ENCODE measurements at places on chromosomes 5 and 9.

DNA sequence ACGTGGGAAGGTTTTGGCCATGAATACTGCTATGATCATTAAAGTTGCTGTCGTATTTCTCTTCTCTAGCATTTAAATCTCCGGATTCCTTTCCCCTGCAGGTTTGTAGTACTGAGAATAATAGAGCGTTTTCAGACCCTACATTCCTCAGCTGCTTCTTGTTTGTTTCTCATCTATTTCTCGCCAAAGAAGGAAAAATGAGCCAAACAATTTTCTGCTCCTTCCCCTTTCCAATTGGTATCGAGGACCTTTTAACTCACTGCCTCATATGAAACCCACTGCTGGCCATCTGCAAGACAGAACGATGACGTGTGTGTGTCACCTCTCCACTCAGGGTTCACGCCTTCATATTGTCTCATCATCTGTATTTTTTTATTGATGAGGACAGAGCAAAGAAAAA, 689.4 kb upstream of the WWC1 start:
- no peak for DNase-seq

- no peak for DNase-seq
Measured at GRCh38 chr5:127011961-127012644, 18.3 kb downstream of the MARCHF3 start.

DNA sequence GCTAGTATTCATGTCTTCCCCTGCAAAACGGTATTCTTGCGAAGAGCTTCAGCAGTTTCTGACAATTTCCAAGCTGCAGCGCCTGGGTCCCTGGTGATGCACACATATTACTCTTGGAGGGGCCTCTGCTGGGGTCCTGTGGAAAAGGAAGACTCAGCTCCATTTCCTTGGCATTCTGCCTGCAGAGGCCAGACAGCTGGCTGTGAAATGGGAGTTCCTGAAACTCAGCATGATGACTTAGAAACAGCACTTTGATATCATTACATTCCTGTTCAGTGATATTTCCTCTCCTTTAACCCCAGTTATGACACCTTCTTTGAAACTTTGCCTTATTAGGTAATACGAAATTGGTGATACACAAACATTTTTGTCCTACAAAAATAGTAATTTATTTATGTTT, 98.5 kb downstream of the APBA1 start:
- no peak for DNase-seq

DNA sequence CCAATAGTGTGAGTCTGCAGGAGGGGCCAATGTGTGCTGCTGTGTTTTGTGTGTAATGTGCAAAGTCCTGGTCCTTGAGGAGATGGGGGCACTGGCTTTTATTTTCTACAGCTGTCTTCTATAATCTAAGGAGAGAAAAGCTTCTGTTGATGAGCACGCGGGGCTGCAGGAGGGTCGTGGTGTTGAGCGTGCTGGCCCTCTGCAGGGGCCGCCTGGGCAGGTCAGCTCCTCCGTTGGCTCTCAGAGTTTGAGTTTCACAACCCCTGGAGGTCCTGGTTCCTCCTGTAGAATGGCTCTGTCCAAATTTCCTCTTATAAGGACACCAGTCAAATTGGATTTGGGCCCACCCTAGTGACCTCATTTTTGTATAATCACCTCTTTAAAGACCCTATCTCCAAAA, 12.6 kb downstream of the OR2V1 start:
- no peak for DNase-seq

- DNase-seq: no peak
Measured at GRCh38 chr5:24376616-24377015, 268.2 kb downstream of the CDH10 start.

DNA sequence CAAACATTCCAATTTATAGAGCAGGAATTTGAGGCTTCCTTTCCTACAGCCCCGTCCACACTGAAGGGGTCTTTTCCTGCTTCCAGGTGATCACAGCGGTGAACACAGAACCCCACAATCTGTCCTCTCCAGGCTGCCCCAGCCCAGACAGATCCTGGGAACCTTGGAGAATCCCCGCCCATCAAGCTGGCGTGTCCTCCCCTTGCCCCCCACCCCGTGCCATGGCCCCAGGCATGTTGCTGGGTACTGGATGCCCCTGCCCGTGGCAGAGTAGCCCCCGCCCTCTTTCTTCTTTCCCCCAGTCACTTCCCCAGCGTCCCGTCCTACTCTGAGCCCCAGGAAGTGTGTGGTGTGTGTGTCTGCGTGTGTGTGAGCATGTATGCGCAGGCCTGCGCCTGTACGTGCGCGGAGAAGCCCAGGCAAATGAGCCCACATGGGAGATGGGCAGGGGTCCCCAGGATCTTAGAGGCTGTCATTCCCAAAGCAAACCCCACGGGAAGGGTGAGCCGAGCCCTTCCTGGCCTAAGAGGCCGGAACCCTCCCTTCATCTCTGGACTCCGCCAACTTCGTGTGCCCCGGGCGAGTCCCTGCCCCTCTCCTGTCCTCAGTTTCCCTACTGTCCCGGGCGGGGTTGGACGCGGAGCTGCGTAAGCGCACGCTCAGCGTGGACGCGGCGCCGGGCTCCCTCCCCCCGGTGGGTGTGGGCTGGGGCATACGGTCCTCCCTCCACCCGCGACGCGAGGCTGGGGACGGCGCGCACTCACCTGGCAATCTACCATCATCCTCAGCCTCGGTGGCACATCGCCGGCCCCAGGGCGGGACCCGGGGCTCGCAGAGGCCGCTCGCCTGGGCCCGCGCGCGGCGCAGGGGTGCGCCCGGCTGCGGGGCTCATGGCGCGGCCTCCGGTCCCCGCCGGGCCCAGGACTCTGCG, 15.2 kb downstream of the GBGT1 start:
- DNase-seq: no peak

DNA sequence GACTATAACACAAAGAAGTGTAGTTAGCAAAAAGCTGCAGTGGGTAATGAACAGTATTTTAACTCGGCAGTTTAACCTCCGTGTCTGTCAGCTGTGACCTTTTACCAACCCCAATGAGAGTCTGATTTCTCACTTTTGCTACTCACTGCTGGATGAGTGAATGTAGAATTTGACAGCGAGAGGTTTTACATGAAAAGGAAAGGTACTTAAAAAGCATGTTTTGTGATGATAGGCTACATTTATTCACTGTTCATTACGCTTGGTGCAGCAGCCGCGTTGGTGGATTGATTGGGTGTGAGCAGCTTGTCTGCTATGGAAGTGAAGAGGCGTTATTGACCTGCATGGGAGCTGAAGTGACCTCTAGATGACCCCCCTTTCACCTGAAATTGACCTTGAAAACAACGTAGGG, 867.7 kb downstream of the NR2F1-AS1 start:
- no peak for DNase-seq

- no peak for DNase-seq
Measured at GRCh38 chr5:6675784-6676491, 37.3 kb upstream of the TENT4A start.

- no peak for DNase-seq
Measured at GRCh38 chr5:2094616-2094995, 211.9 kb upstream of the IRX4 start.

DNA sequence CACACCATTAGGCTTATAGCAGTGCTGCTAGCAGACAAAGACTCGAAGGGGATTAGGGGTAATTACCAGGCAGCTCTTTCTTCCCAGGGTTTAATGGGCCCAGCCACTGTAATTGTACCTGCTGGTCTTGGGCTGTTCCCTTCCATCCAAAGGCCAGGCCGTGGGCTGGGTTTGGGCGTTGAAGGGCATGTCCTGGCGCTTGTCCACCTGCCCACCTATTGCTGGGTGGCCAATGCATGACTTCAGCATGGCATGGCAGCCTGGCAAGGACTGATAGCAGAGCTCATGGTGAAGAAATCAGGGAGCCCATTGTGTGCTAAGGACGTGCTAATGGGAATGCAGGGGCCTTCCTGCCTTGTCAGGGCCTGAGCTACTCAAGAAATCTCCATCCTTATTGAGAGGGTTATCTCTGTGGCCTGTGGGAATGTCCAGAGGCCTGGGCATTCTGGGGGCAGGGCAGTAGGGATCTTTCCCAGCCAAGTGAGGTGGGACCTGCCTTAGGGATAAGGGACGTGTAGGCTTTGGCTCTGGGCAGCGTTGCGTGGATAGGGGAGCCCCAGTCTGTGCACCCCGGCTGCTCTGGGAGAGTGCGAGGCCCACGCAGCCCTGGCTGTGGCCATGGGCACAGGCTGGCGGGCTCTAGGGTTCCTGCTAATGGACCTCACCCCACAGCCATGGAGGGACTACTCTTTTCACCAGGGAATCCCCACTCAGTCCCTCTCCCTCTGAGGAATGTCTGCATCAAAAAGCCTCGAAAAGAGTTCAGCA, 116.1 kb upstream of the PITX1 start:
- no peak for DNase-seq

DNA sequence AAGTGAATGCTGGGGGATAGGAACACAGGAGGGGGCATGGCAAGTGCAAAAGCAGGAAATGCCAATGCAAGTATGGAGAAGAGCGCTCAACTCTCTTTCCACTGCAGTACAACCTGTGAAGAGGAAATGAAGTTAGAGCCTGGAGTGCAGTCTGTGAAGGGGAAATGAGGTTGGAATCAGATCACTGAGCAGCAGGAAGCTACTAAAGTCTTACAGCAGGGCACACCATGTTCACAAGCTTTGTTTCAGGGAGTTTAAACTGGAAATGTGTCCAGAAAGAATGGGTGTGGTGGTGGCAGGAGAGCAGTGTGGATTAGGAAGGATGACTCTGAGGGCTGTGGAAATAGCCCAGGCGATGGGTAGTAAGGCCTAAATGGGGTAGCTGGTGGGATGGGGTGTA, 15.4 kb downstream of the ARHGEF37 start:
- no peak for DNase-seq

DNA sequence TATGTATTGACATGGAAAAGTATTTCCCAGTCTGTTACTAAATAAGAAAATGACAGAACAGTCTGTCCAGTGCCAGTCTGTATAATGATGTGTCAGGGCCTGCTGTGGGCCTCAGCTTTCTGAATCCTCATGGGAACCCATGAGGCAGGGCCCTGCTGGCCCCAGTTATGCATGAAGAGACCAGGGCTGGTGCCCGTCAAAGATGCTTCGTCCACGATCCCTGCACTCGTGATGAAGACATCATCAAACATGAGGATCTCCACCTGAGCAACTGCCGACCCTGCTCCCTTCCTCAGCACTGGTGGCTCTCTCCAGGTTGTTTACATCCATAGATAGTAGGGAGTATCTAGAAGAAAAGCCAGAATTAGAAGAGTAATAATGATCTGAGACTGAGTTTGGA, 52.5 kb downstream of the ICE1 start:
- no peak for DNase-seq

DNA sequence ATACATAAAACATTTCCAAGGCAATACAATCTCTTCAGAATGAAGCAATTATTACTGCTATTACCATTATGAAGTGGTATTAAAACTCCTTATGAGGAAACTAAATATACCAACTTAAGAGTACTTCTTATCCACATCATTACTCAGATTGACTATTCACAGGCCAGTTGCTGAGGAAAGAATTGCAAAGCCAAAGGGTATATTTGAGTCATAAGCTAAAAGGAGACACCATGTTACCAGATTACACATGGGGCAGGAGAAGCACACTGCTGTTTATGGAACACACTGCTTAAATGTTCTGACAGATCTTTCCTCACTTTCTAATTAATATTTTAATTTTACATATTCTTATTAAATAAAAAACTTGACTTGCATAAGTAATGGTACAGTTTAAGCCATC, 1726.4 kb upstream of the NUDT12 start:
- no peak for DNase-seq

DNA sequence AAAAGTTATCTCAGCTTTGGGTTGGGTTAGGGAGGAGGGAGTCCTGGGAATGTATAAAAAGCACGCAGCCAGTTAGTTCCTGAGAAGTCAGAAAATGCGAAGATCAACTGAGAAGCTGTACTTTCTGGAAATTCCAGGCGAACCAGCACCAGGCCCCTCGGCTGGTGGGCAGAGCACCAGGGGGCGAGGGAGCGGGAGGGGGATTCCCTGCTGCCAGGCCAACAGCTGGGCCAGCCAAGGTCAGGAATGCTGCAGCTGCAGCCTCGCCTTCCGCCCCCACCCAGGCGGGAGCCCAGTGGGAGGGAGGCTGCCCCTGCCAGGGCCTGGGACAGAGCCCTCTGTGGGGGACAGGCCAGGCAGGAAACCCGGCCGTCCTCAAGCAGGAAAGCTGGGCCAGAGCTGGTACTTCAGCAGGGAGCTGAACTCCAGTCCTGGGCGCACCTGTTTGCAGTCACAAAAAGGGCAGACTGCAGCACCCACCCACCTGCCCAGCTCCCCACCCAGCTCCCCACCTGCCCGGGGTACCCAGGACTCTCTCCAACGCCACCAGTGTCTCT, 35.5 kb downstream of the VAV2 start:
- no peak for DNase-seq

GRCh38 chr9:69097064-69097463, 61.5 kb downstream of the FXN start:
- no peak for DNase-seq

DNA sequence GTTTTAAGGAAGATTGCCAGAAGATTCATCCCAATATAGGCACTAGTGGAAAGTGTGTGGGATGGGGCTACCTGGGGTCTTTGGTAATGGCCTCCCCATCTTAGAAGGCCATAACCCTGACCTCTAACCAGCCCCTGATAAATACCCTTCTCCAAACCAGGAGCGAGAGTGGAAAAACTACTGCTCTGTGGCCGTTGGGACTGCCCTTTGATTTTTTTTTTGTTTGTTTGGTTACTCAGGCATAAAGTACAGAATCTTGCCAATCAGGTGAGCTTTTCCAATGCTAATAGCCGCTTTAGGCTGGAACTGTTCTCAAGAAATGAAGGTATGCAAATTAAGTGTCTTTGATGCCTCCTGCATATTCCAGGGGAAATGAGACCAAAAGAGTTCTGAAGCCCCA, 153.7 kb downstream of the ADAMTS12 start:
- DNase-seq: no peak

- DNase-seq: no peak
Measured at GRCh38 chr5:120388016-120388781, 75.9 kb upstream of the PRR16 start.

DNA sequence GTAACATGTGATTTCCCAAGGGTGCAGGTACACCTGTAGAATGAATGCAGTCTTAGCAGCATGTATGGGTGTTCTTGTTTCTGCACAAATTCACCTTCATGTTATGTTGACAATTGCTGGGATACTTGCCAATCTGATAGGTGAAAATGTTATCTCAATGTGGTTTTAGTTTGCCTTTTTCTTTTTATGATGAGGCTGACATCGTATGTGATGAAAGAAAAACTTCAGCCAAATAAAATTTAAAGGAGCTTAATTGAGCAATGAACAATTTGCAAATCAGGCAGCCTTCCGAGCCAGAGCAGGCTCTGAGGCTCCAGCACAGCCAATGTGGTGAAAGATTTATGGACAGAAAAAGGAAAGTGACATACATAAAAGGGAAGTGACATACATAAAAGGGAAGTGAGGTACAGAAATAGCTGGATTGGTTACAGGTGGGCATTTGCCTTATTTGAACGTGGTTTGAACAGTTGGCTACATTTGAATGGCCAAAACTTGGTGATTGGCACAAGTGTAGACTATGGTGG, 10.5 kb downstream of the TAL2 start:
- DNase-seq: no peak

GRCh38 chr9:4423207-4423610, 67.1 kb upstream of the SLC1A1 start:
- no peak for DNase-seq

GRCh38 chr9:110049699-110050450, 158.1 kb downstream of the C9orf152 start:
- no peak for DNase-seq

GRCh38 chr9:68418259-68418845, 61.9 kb downstream of the PGM5 start:
- no peak for DNase-seq

GRCh38 chr5:77892061-77893010, 116.2 kb upstream of the TBCA start:
- no peak for DNase-seq
